Smooth muscle cell of trachea (primary cell): ENCODE measurements at places on chromosomes 7 and 10. TPM values are rescaled to one million over a fixed set of nuclear protein-coding genes. Genes with fewer than 3 reads are reported as not detected.

Gene EIF4EBP2
- total RNA-seq = 31.6 and 34.2 TPM in 2 replicates

Gene COL13A1
- 17.2 and 21.5 TPM in 2 replicates for total RNA-seq

Gene INHBA
- total RNA-seq = 8.1 and 8.6 TPM in 2 replicates

Gene PDAP1
- 46.3 and 119 TPM in 2 replicates for total RNA-seq

Gene HPSE2
- total RNA-seq = not detected in 2 replicates

Gene VIPR2
- total RNA-seq = under 0.01 TPM in 1 of 2 replicates, not detected in the other

Gene PNPLA8
- 32.3 and 41.7 TPM in 2 replicates for total RNA-seq

Gene PILRA
- 0.15 and 0.50 TPM in 2 replicates for total RNA-seq

Gene CDHR3
- total RNA-seq = 11.2 and 12.9 TPM in 2 replicates

Gene STAG3
- 0.66 and 1.6 TPM in 2 replicates for total RNA-seq

Gene TMEM270
- total RNA-seq = 0.17 TPM in 1 of 2 replicates, not detected in the other

Gene NPY4R
- 0.17 TPM in 1 of 2 replicates, not detected in the other for total RNA-seq

Gene VAX1
- not detected in 2 replicates for total RNA-seq

Gene AOAH
- not detected in 2 replicates for total RNA-seq
